Amniotic epithelial cell (primary cell): ENCODE measurements at places on chromosomes 6 and 20.

- DNase-seq, result no peak
Measured at GRCh38 chr6:165422192-165422591, 112.8 kb upstream of the C6orf118 start.

DNA sequence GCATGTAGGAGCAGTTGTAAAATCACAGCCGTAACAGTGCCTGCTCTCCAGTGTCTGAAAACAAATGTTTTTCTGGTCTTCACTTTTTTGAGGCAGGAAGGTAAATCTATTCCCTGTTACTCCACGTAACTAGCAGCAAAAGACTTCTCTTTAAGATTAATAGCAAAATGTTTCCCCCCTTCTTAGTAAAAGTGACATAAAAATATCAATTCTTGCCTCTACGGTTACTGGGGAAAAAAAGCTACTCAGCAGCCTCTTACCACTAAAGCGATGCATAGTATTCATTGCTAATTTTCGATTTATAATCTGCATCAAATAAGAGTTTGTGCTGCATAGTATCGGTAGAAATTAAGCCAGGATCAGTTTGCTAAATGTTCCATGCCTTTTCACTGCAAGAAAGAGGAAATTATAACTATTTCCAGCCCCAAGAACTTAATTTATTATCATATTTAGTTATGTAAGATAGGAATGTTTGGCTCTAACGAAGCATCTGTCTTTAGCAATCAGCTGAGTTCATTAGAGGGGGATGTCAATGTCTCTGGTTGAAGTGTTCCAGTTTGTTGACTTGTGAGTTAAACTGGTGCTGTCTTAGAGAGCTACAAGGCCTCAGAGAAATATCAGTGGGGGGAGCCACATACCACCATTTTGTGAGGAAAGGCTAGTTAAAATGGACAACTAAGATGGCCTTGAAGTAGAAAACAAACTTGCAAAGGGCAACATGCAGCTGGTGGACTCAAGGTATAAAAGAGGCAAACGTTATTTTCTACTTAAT is 617 bp upstream of the TSPYL1 start:
- no peak for DNase-seq

DNA sequence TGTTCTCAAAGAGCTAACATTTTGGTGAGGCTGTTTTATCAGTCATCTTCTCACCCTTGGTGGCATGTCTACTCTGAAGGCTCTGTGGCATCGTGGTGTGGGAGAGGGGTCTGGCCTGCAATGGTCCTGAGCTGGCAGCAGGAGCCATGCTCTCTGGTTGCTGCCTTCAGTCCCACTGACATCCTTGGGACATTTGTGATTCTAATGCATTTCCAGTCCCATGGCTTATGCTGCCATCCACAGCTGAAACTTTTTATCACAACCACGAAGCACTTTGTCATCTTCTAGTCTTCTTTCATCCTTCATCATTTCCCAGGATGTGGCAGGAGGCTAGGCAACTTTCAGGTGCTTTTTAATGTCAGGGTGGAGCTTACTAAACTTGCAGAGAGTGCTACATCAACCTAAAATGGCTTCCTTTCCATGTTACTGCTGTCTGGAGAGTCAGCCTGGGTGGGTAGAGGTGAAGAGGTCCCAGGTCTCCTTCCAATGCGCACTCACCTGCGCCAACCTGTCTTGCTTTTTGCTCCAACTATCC is 77.1 kb downstream of the GPR63 start:
- no peak for DNase-seq

DNA sequence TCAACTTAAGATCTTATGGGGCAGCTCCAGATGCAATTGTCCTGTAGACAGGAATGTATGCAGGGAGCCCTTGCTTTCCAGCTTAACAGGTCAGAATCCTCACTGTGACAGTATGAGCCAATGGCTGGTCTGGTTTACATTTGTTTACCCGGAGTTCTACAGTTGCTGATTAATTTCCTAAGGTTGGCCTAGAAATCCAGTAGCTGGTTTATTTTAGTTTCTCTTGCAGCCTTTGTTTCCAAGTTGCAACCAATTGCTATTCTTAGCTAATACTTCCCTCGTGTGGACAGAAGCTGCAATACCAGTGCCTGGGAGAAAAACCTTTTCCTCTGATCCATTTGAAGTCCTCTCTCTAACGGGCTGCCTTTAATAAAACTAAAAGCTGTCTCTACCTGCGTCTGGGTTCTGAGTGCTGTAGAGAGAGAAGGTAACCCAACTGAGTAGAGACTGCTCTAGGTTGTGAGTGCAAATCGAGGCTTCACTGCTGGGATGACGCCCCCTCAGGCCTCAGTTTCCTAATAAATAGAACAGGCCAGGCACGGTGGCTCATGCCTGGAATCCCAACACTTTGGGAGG is 45.9 kb downstream of the ZNF217 start:
- DNase-seq, result peak; percentile 68

DNA sequence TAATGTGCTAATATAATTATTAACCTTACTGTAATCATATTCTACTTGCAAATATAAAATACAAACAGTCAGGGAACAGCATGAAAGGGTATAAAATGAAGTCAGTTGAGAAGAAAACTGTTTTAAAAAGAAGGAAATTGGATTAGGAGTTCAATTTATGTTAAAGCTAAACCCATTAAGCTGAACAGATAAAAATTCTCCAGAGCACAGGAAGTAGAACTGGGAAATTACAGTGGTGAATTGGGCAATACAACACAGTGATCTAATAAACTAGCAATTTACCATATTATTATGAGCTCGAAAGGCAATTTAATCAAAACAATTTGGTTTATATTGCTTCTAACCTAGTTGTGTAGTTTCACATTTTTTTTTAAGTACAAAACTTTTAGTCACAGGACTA is 407.4 kb upstream of the RGS17 start:
- DNase-seq, result peak; percentile 8

- DNase-seq, result no peak
Measured at GRCh38 chr20:64148581-64148980, 15.7 kb upstream of the MYT1 start.

DNA sequence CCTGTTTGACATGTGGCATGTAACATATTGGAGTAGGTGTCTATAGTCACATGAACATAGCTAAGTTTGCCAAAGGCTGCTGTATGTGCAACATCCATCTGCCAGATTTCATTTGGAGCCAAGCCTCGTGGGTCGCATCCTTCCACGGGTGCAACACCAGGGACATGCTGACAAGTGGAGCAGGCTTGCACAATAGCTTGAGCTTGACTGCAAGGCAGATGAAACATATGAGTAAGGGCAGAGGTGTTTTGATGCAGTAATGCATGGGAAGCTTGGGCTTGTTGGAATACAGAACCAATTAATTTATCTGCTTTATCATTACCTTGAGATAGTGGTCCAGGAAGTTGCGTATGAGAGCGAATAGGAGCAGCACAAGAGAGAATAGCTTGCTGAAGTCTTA is 74.1 kb upstream of the BTN3A2 start:
- DNase-seq, result peak; percentile 74

- no peak for DNase-seq
Measured at GRCh38 chr6:96194675-96195074, 178.9 kb downstream of the FUT9 start.

DNA sequence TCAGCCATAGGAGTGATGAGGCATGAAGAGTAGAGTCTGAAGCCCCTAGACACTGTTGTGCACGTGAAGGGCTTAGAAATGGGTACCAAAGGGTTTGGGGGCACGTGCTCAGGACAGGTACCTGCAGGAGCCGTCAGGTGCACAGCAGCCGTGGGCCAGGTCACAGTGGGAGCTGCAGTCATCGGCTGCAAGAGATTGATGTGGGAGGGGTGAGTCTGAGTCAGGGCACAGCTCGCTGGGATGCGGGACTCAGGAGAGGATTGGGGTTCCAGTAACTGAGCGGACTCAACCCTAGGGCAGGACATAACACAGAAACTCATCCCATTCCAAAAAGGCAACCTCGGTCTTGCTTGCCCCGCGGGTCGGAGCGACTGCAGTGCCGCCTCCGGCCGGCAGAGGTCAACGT is 1.1 kb downstream of the DLK2 start:
- DNase-seq, result no peak

- DNase-seq, result peak; percentile 98
Measured at GRCh38 chr6:36938536-36938935, 16.0 kb upstream of the PI16 start.
